ENCODE measurements at places on chromosomes 1 and 21. TPM values are rescaled to one million over a fixed set of nuclear protein-coding genes. Genes with fewer than 3 reads are reported as not detected.

EPHA8 gene
- total RNA-seq: not detected

MIXL1 gene
- total RNA-seq: not detected

KIFAP3 gene
- 42.9 TPM for total RNA-seq

EXO1 gene
- 29.1 TPM for total RNA-seq

TEX38 gene
- not detected for total RNA-seq

LEMD1 gene
- not detected for total RNA-seq

ACKR1 gene
- not detected for total RNA-seq

NPHS2 gene
- total RNA-seq: not detected

GUCA2B gene
- total RNA-seq: not detected

S100A3 gene
- total RNA-seq: 2.8 TPM

BRINP3 gene
- not detected for total RNA-seq

DAB1 gene
- total RNA-seq: not detected

PTGFR gene
- total RNA-seq: 16.9 TPM

SH3D21 gene
- 8.5 TPM for total RNA-seq

TCEA3 gene
- total RNA-seq: 10.7 TPM

CFHR3 gene
- not detected for total RNA-seq

Data from regular cardiac myocyte (primary cell).